ENCODE measurements at places on chromosomes 12 and 14.

GRCh38 chr12:103392722-103393121 is 103.0 kb downstream of the C12orf42 start:
- no peak for DNase-seq

- no peak for DNase-seq
Observed at GRCh38 chr12:69529021-69529420, 56.2 kb upstream of the CCT2 start.

DNA sequence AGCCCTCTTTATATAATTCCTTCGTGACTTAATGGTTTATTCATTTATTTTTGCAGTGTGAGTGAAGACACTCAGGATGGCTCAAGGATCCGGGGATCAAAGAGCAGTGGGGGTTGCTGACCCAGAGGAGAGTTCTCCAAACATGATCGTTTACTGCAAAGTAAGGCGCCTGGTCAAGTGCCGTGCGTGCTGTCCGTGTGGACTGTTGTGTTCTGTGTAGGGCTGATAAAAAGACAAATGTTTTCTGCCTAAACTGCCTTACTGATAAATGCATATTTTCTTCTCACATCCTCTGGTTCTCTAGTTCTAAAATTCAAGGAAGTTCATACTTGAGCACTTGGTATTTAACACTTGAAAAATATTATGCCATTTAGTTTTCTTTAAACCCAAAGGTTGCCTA is 32.5 kb downstream of the RGS6 start:
- DNase-seq, result no peak

GRCh38 chr12:6214633-6215032 is 14.4 kb downstream of the CD9 start:
- DNase-seq, result no peak
